Pancreas (tissue), 10 donors: ENCODE measurements at places on chromosomes 13 and 19. TPM values are rescaled to one million over a fixed set of nuclear protein-coding genes. Genes with fewer than 3 reads are reported as not detected.

The ZIK1 gene
- 1.0 TPM for total RNA-seq

The KIR3DL1 gene
- total RNA-seq, result not detected

The SMAD9 gene
- total RNA-seq, result 1.6 TPM

The IGLON5 gene
- total RNA-seq, result not detected

The CCDC8 gene
- 13.1 TPM for total RNA-seq

The S1PR2 gene
- 1.9 TPM for total RNA-seq

The IFNL1 gene
- not detected for total RNA-seq

The CACNG6 gene
- total RNA-seq, result not detected

The NKPD1 gene
- 0.09 TPM for total RNA-seq

The ZNF100 gene
- 5.1 TPM for total RNA-seq

The IZUMO1 gene
- total RNA-seq, result 4.6 TPM

The C1QTNF9B gene
- total RNA-seq, result not detected

The CRLF1 gene
- total RNA-seq, result 0.87 TPM

The TUBB4A gene
- 2.3 TPM for total RNA-seq

The ATP7B gene
- total RNA-seq, result 4.3 TPM

The ILF3 gene
- 76.9 TPM for total RNA-seq

The ATP1A3 gene
- total RNA-seq, result 0.24 TPM

The CYP2S1 gene
- 0.55 TPM for total RNA-seq

The SBSN gene
- total RNA-seq, result not detected

The HCST gene
- total RNA-seq, result 4.8 TPM

The KLK11 gene
- total RNA-seq, result 24.2 TPM

The ACP5 gene
- 3.5 TPM for total RNA-seq

The IGFL1 gene
- total RNA-seq, result not detected

The KRTDAP gene
- total RNA-seq, result 0.35 TPM

The PNMA8B gene
- 1.4 TPM for total RNA-seq

The ZNF667 gene
- 2.0 TPM for total RNA-seq
